Myocyte (in vitro differentiated cells): ENCODE measurements at places on chromosomes 1 and 21. TPM values are rescaled to one million over a fixed set of nuclear protein-coding genes. Genes with fewer than 3 reads are reported as not detected.

DNA sequence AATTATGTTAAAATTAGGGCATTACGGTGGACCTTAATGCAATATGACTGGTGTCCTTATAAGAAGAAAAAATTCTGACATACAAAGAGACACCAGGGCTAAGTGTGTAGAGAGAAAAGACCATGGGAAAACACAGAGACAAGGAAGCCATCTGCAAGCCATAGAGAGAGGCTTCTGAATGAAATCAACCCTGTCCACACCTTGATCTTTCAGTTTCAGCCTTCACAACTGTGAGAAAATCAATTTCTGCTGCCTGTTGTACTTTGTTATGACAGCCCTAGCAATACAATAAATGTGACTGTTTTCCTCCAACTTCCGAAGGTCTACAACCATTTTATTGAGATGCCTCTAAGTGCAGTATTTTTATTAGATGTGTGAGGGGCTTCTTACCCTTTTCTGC lies 1407.2 kb downstream of the MRPL39 start:
- no peak for DNase-seq

- DNase-seq: no peak
These were observed 1.1 kb downstream of the TOR1AIP1 start for GRCh38 chr1:179883040-179883744.

DNA sequence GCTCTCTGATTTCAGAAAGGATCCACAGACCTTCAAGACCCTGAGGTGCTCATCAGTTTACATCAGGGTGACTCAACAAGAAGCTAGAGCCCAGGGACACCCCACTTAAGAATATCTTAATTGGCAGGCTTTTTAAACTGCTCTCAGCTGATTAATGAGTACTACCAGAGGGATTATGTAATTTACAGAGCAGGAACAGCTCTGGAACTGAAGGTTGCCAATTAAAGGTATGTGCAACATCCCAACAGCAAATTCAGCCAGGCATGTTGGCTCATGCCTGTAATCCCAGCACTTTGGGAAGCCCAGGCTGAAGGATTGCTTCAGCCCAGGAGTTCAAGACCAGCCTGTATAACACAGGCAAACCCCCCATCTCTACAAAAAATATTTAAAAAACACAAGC lies 295.7 kb downstream of the SETD4 start:
- DNase-seq: no peak

- DNase-seq: no peak
These were observed 386.3 kb downstream of the CAMTA1 start for GRCh38 chr1:7171574-7171973.

GRCh38 chr1:70980361-70980760 lies 67.3 kb downstream of the PTGER3 start:
- no peak for DNase-seq

PRDM16 gene
- total RNA-seq: not detected in 2 replicates

LCE3C gene
- not detected in 2 replicates for total RNA-seq

PDC gene
- not detected in 2 replicates for total RNA-seq

FPGT gene
- 8.0 and 9.4 TPM in 2 replicates for total RNA-seq

XCL2 gene
- total RNA-seq: not detected in 2 replicates

CA6 gene
- not detected in 2 replicates for total RNA-seq
